T-helper 1 cell treated with Interleukin-12 subunit alpha and Interleukin-12 subunit beta and Interleukin-4 antibody, amounts not matched to agents 30 ng/mL and 1 ng/mL, for 36 hours (primary cell): ENCODE measurements at places on chromosomes 16 and 17. TPM values are rescaled to one million over a fixed set of nuclear protein-coding genes. Genes with fewer than 3 reads are reported as not detected.

Gene HOXB3
- total RNA-seq: 10.3 and 12.8 TPM in 2 replicates

Gene THAP11
- total RNA-seq: 39.5 and 42.0 TPM in 2 replicates

Gene KRTAP4-3
- total RNA-seq: not detected in 2 replicates

Gene TPSD1
- not detected in 2 replicates for total RNA-seq

Gene C1QTNF8
- not detected in 2 replicates for total RNA-seq

Gene EEF2K
- total RNA-seq: 23.0 and 25.2 TPM in 2 replicates

Gene PHAF1
- total RNA-seq: 19.6 and 19.9 TPM in 2 replicates

Gene DBNDD1
- total RNA-seq: 0.22 and 0.41 TPM in 2 replicates

Gene FKBP10
- 0.51 TPM in 1 of 2 replicates, not detected in the other for total RNA-seq

Gene PRSS8
- total RNA-seq: not detected in 2 replicates

Gene LAT
- 359 and 362 TPM in 2 replicates for total RNA-seq

Gene KRTAP9-2
- not detected in 2 replicates for total RNA-seq

Gene RAC3
- 5.0 and 6.7 TPM in 2 replicates for total RNA-seq

Gene KCNAB3
- total RNA-seq: 9.1 and 9.8 TPM in 2 replicates

Gene THOC6
- total RNA-seq: 45.2 and 46.6 TPM in 2 replicates

Gene SOCS3
- total RNA-seq: 198 and 201 TPM in 2 replicates

Gene KRT23
- total RNA-seq: not detected in 2 replicates

Gene PRR15L
- total RNA-seq: not detected in 2 replicates

Gene NLRC3
- 96.4 and 99.9 TPM in 2 replicates for total RNA-seq

Gene PPM1E
- 0.02 and 0.12 TPM in 2 replicates for total RNA-seq

Gene KRT12
- not detected in 2 replicates for total RNA-seq

Gene TEDC2
- 19.0 and 19.6 TPM in 2 replicates for total RNA-seq

Gene CPHXL2
- not detected in 2 replicates for total RNA-seq

Gene ACE
- total RNA-seq: 10.3 and 16.0 TPM in 2 replicates

Gene PIK3R5
- 63.5 and 74.1 TPM in 2 replicates for total RNA-seq

Gene PLD6
- 9.2 and 9.8 TPM in 2 replicates for total RNA-seq

Gene CLEC19A
- total RNA-seq: not detected in 2 replicates

Gene OTOA
- 0.05 and 0.12 TPM in 2 replicates for total RNA-seq

Gene PEMT
- 14.1 and 24.3 TPM in 2 replicates for total RNA-seq

Gene KRT27
- not detected in 2 replicates for total RNA-seq

Gene SCNN1G
- total RNA-seq: not detected in 2 replicates

Gene ZNF597
- 2.8 and 3.0 TPM in 2 replicates for total RNA-seq

Gene GLP2R
- total RNA-seq: not detected in 2 replicates

Gene TP53TG3C
- not detected in 2 replicates for total RNA-seq

Gene SMIM5
- total RNA-seq: 0.54 and 0.83 TPM in 2 replicates

Gene SLC12A4
- total RNA-seq: 48.1 and 48.6 TPM in 2 replicates

Gene PHKB
- total RNA-seq: 43.2 and 48.2 TPM in 2 replicates

Gene NHERF2
- total RNA-seq: 1.9 and 2.4 TPM in 2 replicates

Gene ADCY7
- total RNA-seq: 205 and 213 TPM in 2 replicates

Gene ATAD5
- 21.1 and 22.2 TPM in 2 replicates for total RNA-seq

Gene TK1
- total RNA-seq: 50.4 and 52.5 TPM in 2 replicates

Gene CTRB1
- not detected in 2 replicates for total RNA-seq

Gene HBA2
- not detected in 2 replicates for total RNA-seq

Gene NOG
- total RNA-seq: not detected in 2 replicates

Gene WFIKKN1
- 0.69 and 0.76 TPM in 2 replicates for total RNA-seq

Gene CRHR1
- not detected in 2 replicates for total RNA-seq

Gene SLC25A11
- 95.7 and 96.0 TPM in 2 replicates for total RNA-seq

Gene CACNG1
- total RNA-seq: not detected in 2 replicates

Gene METTL9
- total RNA-seq: 62.8 and 63.8 TPM in 2 replicates
